Activated naive CD4-positive, alpha-beta T cell treated with anti-CD3 and anti-CD28 coated beads, Interleukin-2, amount 50 U/mL, for 72 hours (primary cell): ENCODE measurements at places on chromosomes 2 and 18. TPM values are rescaled to one million over a fixed set of nuclear protein-coding genes. Genes with fewer than 3 reads are reported as not detected.

The CFAP221 gene
- not detected for total RNA-seq

The ELOA2 gene
- not detected for total RNA-seq

The SMYD5 gene
- total RNA-seq: 36.0 TPM

The CNTNAP5 gene
- not detected for total RNA-seq

The GNLY gene
- 24.0 TPM for total RNA-seq

The DTNA gene
- not detected for total RNA-seq

The CLIP4 gene
- total RNA-seq: 27.7 TPM

The RMC1 gene
- 31.3 TPM for total RNA-seq

The GAL3ST2 gene
- 1.1 TPM for total RNA-seq

The DSEL gene
- total RNA-seq: 0.39 TPM

The LINC00305 gene
- total RNA-seq: not detected

The ALLC gene
- not detected for total RNA-seq

The SERPINB12 gene
- not detected for total RNA-seq

The UGT1A3 gene
- total RNA-seq: not detected

The LBH gene
- total RNA-seq: 67.0 TPM

The ABHD1 gene
- total RNA-seq: 0.43 TPM

The CABYR gene
- 2.6 TPM for total RNA-seq

The EPB41L3 gene
- total RNA-seq: 15.0 TPM

The SERPINB2 gene
- total RNA-seq: not detected

The NR4A2 gene
- total RNA-seq: 134 TPM

The RFX8 gene
- total RNA-seq: 0.76 TPM

The RIT2 gene
- not detected for total RNA-seq

The FOXD4L1 gene
- total RNA-seq: 0.30 TPM

The TRIM54 gene
- not detected for total RNA-seq

The KLHL14 gene
- not detected for total RNA-seq

The REG3G gene
- not detected for total RNA-seq

The MC2R gene
- total RNA-seq: not detected

The MAP2 gene
- 0.18 TPM for total RNA-seq

The RRM2 gene
- 682 TPM for total RNA-seq

The ID2 gene
- total RNA-seq: 42.8 TPM

The TSHZ1 gene
- total RNA-seq: 8.7 TPM

The KATNAL2 gene
- 2.0 TPM for total RNA-seq
